ENCODE measurements at places on chromosomes 16 and 17.

GRCh38 chr16:80006241-80007215 is 406.0 kb upstream of the MAF start:
- DNase-seq, result no peak

GRCh38 chr16:79081297-79082066 is 519.1 kb downstream of the MAF start:
- no peak for DNase-seq

- DNase-seq, result no peak
These were observed 1.0 kb downstream of the SLC47A1 start for GRCh38 chr17:19534562-19535149.

DNA sequence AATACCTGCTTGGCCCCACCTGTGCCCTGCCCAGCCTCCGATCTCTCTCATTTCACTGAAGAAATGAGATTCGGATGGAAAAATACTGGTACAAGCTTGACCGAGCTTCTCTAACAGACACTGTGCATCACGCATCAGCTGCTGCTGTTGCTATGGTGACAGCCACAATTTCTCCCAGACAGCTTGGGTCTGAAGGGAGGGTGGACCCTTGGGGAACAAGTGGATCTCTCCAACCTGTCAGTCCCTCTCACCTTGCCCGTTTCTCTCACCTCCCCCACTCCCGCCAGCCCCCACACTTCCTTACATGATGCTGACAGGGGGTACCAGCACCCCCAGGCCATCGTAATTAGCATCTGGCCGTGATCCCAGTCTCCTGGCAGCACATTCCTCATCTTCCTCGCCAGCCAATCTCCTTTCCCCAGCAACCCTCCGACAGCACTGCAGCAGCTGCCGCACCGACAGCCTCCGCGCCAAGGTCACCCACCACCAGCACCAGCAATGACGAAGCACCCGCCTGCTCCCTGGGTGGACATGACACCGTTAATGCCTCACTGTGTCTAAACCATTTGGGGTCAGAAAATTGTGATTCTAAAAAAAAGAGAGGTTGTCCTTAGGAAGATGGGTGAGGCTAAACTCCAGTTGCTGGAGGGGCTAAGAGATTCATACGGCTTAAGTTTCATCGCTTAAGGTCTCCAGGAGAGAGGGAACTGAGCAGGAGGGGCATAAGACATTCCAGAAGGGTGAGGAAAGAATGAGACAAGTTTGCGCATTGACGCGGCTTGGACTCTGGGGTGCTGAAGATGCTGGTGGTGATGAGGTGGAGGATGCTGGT is 58.6 kb upstream of the TNRC6A start:
- DNase-seq, result no peak

DNA sequence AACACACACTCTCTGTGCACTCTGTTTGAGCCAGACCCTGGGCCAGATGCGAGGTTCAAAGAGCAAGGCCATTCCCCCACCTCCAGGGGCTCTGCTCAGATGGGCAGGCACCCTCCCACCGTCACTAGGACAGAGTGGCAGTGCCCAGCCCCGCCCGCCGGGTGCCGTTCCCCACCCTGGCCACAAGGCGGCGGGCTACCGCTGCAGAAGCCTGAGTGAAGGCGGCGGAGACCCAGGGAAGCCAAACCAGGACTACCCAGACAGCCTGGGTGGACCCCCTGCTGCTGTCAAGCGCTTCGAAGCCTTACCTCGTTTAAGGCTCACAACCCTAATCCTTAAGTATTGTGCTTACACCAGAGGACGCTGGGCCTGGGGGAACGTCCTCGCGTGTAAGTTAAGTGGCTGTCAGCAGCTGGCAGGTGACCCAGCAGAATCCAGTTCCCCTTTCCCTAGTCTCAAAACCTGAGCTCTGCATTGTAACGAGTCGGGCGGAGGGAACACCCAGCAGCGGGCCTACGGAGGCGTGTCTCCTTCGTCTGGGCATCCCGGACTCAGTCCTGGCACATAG is 4.5 kb downstream of the ARHGAP27 start:
- DNase-seq, result no peak

DNA sequence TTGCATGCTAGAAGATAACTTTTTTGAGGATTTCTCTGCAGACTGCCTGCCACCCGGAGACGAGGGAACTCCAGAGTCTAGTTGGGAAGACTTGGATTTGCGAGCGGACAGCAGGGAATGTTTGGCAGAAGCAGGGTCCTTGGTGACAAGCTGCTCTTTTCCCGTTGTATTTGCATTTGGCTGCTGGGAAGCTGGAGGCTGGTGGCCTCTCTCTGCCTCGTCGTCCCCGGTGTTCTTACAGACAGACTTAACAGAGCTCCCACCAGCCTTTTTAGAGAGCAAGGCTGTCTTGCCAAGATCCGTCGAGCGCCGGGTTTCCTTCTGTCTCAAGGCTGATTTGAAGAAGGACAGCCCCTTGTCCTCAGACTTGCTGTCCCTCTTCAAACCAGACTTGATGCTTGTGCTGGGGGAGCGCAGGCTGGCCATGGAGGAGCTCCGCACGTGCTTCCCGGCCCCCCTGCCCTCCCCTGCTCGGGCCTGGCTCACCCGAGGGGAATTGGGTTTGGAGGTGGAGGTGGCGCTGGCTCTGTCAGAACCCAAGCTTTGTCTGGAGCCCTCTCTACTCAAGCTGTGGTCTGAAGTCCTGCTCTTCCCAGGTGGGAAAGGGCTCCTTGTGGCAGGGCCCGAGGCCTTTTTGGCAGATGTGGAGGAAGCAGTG is 81.0 kb downstream of the USP31 start:
- DNase-seq, result no peak

- no peak for DNase-seq
These were observed 9.1 kb downstream of the RMI2 start for GRCh38 chr16:11354407-11354732.

- no peak for DNase-seq
These were observed 80.9 kb downstream of the SPACA3 start for GRCh38 chr17:33072421-33073161.

DNA sequence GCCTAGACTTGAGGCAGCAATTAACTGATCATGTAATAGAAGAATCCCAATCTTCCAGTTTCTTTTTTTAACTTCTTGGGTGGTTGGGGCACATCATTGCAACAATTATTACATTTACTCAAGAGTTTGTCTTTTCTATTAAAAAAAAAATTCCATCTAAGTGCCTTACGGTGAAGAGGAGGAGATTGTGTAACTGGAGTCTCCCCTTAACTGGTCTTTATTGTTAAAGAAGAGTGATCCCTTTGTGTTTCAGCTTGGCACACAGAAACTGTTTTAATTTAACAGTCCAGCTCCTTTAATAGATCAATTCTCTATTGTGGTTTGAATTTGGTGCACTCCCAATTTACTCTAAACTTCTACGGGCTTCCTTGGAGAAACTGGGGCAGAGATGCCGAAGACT is 75.2 kb downstream of the FTO start:
- no peak for DNase-seq

DNA sequence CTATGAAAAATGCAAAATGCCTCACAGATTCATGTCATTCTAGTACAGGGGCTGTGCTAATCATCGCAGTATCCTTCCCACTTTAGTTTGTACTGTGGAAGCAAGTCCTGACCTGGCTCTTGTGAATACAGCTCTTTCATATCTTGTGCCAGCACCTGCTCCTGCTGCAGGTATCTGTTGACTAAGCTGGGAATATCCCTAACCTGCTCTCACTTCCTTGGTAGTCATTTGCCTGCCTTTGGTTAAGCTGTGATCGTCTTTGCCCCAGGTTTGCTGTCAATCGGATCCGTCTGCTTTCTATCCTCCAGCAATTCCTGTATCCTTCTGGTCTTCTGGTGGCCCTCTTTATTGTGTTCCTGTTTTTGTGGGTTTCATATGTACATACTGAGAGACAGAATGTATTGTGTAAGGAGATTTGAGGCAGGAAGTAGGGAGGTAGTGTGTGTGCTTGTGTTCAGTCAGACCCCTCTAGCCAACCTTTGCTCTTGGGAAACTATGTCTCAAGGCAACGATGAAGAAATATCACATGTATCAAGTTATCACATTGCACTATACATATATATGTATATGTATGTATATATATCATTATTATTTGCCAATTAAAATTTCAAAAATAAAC is 7.7 kb upstream of the GINS3 start:
- DNase-seq, result no peak

DNA sequence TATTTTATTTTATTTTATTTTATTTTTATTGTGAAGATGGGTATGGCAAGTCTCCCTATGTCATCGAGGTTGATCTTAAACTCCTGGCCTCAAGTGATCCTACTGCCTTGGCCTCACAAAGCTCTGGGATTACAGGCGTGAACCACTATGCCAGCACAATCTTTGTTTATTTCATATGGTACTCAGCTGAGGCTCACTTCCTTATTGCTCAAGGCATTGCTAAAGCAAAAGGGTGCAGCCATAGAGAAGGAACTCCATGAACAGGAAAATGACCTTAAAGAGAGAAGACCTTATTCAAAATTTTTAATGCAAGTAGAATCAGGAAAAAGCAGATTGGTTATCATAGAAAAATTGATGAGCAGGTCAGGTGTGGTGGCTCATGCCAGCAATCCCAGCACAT is 110.6 kb upstream of the RBBP6 start:
- DNase-seq, result no peak

DNA sequence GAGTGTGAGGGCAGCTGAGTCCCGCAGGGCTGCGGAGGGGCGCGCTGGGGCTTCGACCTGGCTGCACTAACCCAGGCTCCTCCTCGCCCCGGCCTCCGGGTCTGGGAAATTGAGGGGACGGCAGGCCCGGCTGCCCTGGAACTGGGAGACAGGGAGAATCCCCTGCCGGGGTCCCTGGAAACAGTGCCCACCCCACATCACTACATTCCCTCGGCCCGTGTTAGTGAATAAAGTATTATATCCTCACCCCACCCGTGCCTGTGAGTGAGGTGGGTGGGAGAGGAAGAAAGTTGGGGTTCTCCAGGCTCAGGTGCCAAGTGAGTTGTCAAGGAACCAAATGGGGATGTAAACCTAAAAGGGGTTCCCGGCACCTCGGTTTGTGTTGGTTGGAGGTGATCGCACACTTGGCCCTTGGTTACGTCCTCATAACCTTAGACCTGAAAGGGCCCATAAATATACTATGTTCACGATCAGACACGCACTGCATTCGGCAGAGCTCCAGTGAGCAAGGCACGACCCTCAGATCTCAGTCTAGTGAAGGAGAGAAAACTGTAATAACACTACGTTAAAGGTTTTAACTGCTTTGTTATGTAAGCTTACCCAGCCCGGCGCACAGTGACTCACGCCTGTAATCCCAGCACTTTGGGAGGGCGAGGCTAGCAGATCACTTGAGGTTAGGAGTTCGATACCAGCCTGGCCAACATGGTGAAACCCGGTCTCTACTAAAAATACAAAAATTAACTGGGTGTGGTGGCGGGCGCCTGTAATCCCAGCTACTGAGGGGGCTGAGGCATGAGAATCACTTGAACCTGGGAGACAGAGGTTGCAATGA is 11.2 kb downstream of the ZNF771 start:
- no peak for DNase-seq

- peak; percentile 52 for DNase-seq
These were observed 708 bp downstream of the DHX33 start for GRCh38 chr17:5468075-5468473.

DNA sequence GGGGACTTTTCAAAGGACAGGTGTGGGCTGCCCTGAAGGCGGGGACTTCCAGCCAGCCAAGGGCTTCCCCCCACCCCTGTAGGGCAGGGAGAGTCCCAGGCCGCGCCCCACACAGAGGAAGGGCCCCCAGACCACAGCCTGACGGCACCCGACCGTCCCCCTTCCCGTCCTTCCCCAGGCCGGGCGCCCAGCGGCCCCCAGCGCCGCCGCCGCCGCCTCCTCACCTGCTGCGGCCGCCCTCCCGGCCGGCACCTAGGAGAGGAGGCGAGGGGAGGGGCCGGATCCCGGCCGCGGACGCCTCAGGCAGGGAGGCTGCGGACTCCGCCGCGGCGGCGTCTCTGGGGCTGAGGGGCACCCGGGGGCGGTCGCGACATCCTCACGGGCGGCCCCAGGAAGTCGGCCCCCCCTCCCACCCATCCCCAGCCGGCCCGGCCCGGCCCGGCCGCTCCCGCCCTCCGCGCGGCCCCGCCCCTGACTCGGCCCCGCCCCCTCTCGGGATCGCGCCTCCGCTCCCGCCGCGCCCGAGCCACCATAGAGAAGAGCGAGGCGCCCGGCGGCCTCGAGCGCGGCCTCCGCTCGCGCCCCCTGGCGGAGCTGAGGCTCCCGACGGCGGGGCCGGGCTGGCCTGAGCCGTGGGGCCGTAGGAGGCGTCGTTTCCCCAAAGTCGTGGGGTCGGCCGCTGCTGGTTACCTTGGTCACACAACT is 25.5 kb upstream of the RFFL start:
- peak; percentile 81 for DNase-seq

GRCh38 chr17:77572851-77573250 is 385.7 kb upstream of the TNRC6C start:
- DNase-seq, result no peak

DNA sequence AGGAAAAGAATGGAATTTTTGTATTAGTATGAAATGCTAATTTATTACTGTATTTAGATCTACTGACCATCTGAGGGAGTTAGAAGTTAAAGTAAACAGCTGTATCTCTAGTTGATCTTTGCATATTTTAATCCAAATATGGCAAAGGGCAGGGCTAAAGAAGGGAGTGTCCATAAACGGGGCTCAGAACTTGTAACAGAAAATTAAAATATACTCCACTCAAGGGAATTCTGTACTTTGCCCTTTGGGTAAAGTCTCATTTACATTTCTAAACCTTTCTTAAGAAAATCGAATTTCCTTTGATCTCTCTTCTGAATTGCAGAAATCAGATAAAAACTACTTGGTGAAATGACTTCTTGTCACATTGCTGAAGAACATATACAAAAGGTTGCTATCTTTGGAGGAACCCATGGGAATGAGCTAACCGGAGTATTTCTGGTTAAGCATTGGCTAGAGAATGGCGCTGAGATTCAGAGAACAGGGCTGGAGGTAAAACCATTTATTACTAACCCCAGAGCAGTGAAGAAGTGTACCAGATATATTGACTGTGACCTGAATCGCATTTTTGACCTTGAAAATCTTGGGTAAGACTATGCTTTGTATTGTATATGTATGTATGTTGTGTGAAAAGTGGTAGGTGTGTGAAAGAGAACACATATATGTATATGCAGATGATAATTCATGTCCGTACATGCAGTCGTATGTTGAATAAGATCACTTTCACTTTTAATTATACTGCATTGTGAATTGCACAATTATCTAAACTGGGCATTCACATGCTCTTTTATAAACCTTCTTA is at the start of gene ASPA:
Gene ASPA (plus strand): TSS at position 186 of the 799 bp plus-strand sequence. CDS start 163 bp downstream, at position 349.
- no peak for DNase-seq

- no peak for DNase-seq
These were observed 16.1 kb downstream of the TOM1L1 start for GRCh38 chr17:54916721-54917120.

DNA sequence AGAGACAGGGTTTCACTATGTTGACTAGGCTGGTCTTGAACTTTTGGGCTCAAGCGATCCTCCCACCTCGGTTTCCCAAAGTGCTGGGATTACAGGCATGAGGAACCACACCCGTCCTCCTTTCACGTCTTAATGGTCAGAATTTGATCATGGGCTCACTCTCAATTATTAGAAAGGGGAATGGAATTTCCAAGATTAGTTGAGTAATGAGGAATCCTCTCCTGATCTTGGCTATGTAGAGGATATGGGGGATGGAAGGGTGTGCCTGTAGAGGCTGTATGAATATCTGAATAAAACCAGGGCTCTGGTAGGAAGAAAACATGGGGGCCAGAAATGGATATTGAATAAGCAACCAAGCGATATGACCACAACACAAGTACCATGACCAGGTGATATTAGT is 25.9 kb upstream of the SMURF2 start:
- DNase-seq, result no peak

- no peak for DNase-seq
These were observed 8.2 kb upstream of the GGA2 start for GRCh38 chr16:23518435-23518891.

- DNase-seq, result no peak
These were observed 304.3 kb downstream of the HS3ST4 start for GRCh38 chr16:25996052-25996451.

GRCh38 chr17:51155416-51155815 is 2.1 kb downstream of the NME1 start:
- no peak for DNase-seq

All from caudate nucleus (tissue), 63 donors.